Naive B cell (primary cell): ENCODE measurements at places on chromosomes 1 and 21.

DNA sequence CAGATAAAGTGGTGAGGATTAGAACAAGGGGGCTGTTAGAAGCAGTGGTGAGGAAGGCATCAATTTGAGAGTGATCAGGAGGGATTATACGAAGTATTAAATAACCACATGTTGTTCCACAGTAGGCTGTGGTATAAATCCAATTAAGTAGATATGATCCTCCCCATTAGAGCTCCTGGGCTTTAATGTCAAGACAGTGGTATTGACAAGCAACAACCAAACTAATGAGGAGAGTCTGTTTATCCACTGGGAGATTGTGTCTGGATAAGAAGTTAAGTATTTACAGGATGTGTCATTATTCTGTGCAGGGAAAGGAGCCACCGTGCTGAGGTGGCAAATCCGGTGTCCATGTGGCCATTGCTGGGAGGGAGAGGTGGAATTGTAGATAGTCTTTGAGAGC is 5.8 kb downstream of the ACTN2 start:
- DNase-seq = no peak

GRCh38 chr1:151710187-151710840 is 6.3 kb downstream of the CELF3 start:
- DNase-seq = no peak

GRCh38 chr1:81678779-81679178 is 122.0 kb upstream of the ADGRL2 start:
- no peak for DNase-seq

DNA sequence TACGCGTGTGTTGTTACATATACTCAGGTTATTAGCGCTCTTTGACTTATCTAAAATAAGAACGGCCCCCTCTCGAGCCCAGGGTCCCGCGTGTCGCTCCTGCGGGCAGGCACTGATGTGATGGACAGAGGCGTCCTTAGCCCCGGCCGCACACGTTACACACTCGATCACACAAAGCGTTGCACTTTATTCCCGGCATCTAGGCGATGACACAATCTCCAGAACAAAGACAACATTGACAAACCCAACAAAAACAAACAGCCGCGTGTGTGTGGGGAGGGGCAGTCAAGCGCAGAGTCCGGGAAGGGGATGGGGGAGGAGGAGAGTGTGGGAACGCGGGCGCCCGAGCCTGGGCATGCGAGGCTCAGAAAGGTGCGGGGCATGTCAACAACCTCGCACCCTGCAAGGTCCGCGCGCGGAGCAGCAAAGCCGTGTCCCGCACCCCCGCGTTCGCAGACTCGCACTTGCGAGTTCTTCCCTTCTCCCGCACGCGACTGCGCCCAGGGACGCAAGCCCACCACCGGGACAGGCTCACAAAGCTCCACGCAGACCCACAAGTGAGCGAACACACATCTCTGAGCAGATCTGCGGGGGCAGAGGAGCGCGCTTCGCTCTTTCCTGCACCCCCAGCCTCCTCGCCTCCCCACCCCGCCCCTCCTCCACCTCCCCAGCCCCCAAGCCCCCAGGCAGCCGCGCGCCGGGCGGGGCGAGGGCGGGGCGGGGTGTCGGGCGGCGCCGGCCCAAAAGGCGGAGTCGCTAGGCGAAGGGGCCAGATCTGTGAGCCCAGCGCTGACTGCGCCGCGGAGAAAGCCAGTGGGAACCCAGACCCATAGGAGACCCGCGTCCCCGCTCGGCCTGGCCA is at the start of gene EFNA1:
Gene EFNA1, plus strand, starts transcription at position 772 of the 862 bp plus-strand sequence. CDS start 102 bp downstream, outside the sequence.
- peak; percentile 46 for DNase-seq

DNA sequence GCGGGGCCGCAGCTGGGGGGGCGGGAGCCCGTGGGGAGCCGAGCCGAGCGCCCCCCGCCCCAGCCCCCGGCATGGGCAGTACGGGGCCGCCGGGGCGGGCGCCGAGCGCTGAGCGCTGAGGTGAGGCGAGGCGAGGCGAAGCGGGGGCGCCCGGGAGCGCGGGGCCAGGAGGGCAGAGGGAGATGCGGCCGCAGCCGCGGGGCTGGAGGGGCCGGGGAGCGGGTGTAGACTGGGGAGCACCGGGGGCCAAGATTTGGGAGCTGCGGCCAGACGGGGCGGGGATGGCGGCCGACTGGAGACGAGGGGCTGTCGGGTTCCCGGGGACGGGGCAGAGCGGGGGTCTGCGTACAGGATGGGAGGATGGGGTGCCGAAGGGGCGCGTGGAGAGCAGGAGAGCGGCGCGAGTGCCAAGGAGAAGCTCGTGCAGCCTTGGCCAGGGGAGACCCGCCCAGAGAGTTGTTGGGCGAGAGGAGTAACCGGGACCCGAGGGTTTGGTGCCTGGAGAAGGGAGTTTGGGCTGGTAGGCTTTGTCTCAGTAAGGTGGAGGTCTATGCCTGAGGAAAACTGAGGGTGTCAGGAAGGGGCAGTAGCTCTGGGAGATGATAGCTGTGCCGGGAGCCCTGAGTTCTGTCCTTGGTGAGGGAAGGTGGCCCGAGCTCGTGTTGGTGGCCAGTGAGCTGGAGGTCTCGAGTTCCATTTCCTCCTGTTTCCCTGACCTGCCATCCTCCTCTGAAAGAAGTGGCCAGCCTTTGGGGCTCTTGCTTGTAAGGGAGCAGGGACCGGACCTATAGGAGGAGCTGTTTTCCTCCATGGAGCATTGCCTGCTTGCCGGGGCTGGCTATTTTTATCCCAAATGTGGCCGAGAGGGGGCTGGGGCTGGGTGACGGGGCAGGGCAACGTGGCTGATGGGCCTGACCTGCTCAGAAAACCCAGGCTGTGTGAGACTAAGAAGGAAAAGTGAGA is 539 bp downstream of the ATP8B2 start:
- peak; percentile 28 for DNase-seq

DNA sequence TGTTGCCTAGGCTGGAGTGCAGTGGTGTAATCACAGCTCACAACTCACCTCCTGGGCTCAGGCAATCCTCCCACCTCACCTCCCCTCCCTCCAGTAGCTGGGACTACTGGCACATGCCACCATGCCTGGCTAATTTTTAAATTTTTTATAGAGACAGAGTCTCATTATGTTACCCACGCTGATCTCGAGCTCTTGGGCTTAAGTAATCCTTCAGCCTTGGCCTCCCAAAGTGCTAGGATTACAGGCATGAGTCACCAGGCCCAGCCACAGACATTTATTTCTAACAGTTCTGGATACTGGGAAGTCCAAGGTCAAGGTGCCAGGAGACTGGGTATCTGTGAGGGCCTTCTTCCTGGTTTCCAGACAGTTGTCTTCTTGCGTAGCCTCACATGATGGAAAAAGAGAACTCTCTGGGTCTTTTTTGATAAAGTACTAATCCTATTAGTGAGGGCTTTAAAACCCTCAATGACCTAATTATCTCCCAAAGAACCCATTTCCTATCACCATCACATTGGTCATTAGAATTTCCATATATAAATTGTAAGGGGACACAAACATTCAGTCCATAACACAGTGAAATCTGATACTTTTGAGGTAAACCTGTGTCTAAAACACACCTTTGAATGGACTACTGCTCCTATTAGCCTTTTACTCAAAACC is 67.9 kb downstream of the PHACTR4 start:
- DNase-seq = no peak

DNA sequence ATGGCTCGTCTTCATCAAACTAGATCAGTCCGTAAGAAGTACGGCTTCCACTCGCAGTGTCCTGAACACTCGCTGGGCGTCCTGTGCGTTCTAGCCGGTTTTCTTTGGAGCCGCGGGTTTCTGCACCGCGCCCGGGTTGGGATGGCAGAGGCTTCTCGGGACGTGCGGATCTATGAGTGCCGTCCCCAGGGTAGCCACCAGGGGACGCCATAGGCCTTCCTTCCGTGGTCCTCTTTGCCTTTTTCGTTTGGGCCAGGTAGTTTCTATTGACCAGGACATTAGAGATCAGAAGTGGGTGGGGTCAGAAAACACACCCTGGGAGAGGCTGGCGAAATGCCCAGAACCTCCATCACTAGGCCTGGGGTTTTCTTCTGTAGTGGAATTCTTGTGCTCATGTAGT is 273.8 kb downstream of the FAM72C start:
- no peak for DNase-seq

DNA sequence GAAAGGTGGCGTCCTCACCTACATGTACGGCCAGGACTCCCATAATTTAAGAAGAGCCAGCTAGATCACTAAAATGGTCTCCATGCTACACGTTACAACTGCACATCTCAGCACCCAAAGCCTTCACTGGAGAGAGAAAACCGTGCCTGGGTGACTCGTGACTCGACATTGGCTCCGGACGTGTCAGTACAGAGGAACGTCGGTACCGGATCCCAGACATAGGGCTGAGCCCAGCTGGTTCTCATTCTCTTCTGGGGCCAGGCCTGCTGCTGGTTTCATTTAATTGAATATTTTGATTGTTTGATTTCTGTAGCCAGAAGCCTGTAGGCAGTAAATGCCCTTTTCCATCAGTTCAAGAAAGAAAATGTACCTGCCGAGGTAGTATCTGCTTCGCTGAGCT is 93.1 kb downstream of the HHIPL2 start:
- DNase-seq = no peak
